ENCODE measurements at places on chromosomes 6 and 20.

- DNase-seq: peak; percentile 92
Observed at GRCh38 chr20:8303651-8304050, 171.6 kb downstream of the PLCB1 start.

- no peak for DNase-seq
Observed at GRCh38 chr6:158772172-158772571, 47.0 kb downstream of the EZR start.

DNA sequence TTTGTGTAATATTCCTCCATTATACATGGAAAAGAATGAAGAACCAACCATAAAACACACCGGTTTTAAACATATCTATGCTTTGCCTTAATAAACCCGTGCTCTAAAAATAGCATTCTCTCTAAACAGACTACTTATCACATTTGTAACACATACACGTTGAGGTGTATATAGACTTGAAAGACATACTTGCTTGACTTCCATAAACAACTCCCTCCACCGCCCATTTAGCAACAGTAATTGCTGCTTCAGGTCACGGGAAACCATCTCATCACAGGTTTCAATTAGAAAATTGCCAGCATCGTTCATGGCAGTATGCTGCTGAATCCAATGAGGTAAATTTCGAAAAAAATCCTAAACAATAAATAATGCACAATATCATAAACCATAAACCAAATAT is 174.0 kb downstream of the SYNE1 start:
- peak; percentile 12 for DNase-seq

DNA sequence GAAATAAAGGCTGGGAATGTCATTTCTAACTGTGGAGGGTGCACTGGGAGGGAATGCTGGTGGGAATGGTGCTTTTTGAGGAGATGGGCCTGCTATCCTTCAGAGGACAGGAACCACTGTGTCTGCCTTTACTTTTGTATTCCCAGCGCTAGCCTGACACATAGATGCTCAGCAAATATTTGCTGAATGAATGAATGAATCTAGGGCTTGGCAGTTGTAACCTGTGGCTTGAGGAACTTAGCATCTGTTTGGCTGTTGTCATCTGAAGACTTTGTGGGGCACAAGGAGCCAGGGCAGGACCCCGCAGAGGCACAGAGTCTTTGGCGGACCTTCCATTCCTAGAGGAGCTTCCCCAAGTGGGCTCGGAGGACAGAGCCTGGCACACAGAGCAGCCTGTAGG is 6.1 kb downstream of the TOX2 start:
- no peak for DNase-seq

- DNase-seq: peak; percentile 76
Observed at GRCh38 chr6:25889877-25890853, 16.1 kb upstream of the SLC17A3 start.

DNA sequence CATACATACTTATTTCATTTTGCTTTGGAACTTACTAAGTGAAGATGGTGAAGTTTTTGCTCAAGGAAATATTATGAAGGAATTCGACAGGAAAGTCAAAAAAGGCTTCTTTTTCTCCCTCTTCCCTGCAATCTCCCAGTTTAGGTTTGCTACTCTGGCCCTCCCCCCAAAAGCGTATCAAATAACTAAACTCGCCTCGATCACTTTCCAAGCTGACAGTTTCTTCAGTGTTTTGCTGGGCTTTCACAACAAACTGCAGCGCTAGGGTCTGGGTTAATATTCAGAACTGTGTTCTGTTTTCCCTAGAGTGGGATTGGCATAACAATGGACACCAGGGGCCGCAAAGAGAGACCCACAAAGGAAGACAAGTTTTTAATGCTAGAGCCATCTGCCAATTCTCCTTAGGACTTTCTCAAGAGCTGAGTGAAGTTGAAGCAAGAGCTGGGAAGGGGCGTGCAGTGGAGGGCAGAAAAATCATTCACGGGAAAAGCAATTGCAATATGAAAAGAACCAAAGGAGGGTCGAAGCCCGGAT is 57.8 kb downstream of the ATP9A start:
- no peak for DNase-seq

GRCh38 chr20:49641683-49642656 is 71.7 kb downstream of the B4GALT5 start:
- DNase-seq: no peak

Data from NCI-H748 treated with DMSO at 0.1 percent for 48 hours (cell line).